A549 treated with RU486 at 1 μM for 4 hours (cell line): ENCODE measurements at places on chromosomes 2 and 18. TPM values are rescaled to one million over a fixed set of nuclear protein-coding genes. Genes with fewer than 3 reads are reported as not detected.

The SERPINB2 gene
- total RNA-seq = 0.17 TPM in 1 of 5 replicates, not detected in the others

The C1QL2 gene
- total RNA-seq = 0.07 to 0.15 TPM (median 0.11 TPM) in 4 of 5 replicates, not detected in the other

The FNDC4 gene
- 2.1 to 5.5 TPM (median 4.2 TPM) in 5 replicates for total RNA-seq

The EPB41L3 gene
- 0.10 to 0.44 TPM (median 0.24 TPM) in 5 replicates for total RNA-seq

The COLEC11 gene
- total RNA-seq = 0.39 to 0.76 TPM (median 0.60 TPM) in 5 replicates

The KCNK3 gene
- 1.0 to 2.1 TPM (median 1.7 TPM) in 5 replicates for total RNA-seq

The AMER3 gene
- total RNA-seq = not detected in 5 replicates

The SPATA3 gene
- not detected in 5 replicates for total RNA-seq

The SCG2 gene
- 0.82 to 1.5 TPM (median 1.2 TPM) in 5 replicates for total RNA-seq

The TCF7L1 gene
- 5.9 to 10.3 TPM (median 7.6 TPM) in 5 replicates for total RNA-seq

The CERKL gene
- 0.17 to 0.32 TPM (median 0.24 TPM) in 5 replicates for total RNA-seq

The MEP1B gene
- total RNA-seq = 0.06 TPM in 1 of 5 replicates, not detected in the others

The WIPF1 gene
- total RNA-seq = 15.1 to 24.5 TPM (median 22.0 TPM) in 5 replicates

The SCN7A gene
- not detected in 5 replicates for total RNA-seq

The FAM237A gene
- not detected in 5 replicates for total RNA-seq

The DTNA gene
- total RNA-seq = 0.14 to 0.39 TPM (median 0.17 TPM) in 4 of 5 replicates, not detected in the other

The GNLY gene
- total RNA-seq = not detected in 5 replicates

The MPP4 gene
- total RNA-seq = 0.23 TPM in 1 of 5 replicates, not detected in the others

The REG1B gene
- total RNA-seq = not detected in 5 replicates

The GREB1 gene
- total RNA-seq = 1.8 to 3.7 TPM (median 3.0 TPM) in 5 replicates

The RAX gene
- total RNA-seq = not detected in 5 replicates
